ENCODE measurements at places on chromosomes 1 and 21.
A peak's percentile ranks its signal among the peaks of the same experiment; 100 is the strongest.

GRCh38 chr1:109785446-109786111, 21.9 kb upstream of the EPS8L3 start:
- no peak for DNase-seq

- no peak for DNase-seq
Measured at GRCh38 chr1:74728736-74729135, 4.1 kb downstream of the CRYZ start.

- no peak for DNase-seq
Measured at GRCh38 chr1:240178366-240178765, 86.7 kb downstream of the FMN2 start.

DNA sequence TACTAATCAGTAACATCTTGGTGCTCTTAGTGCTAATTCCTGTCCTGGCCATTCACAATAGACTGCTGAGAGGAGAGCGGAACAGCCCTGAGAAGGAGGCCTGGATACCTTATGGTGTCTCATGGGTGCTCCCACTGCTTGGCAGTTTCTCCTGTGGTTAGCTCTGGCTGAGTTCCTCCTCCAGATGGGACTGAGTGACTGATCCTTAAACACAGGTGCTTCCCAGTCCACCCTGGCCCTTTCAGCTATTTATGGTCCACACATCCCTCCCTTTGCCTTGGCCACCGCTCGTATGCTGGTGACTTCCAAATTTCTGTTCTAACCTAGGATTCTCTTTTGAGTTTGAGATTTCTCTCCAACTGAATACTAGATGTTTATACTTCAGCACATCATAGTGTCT, 157.0 kb upstream of the CACNA1E start:
- no peak for DNase-seq

DNA sequence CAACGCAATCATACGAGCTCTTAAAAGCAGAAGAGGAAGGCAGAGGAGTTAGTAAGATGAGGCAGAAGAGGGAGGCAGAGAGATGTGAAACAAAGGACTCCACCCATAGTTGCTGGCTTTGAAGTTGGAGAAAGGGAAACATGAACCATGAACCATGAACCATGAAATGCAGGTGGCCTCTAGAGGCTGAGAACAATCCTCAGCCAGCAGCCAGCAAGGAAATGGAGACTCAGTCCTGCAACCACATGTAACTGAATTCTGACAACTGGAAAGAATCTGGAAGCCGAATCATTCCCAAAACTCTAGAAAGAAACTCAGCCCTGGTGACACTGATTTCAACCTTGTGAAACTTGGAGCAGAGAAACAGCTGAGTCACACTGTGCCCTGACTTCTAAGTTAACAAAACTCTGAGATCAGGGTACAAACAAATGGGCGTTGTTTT, 10.1 kb downstream of the DIPK1A start:
- no peak for DNase-seq

DNA sequence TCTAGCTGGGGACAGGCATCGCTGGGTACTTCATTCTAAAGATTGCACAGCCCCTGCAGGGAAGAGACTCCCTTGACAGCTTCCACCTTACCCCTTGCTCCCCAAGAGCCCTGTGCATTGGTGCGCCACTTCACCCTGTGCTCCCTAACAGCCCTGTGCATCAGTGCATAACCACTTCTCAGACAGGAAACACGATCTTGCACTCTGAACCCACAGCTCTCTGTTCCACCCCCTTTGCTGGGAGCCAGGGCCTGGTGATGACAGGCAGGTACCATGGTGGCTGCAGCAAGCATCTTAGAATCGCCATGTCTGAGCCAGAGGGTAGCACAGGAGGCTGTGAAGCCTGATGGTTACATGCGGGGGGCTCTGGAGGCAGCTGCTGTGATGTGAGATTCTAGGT, 5.0 kb downstream of the ALPL start:
- DNase-seq: no peak

DNA sequence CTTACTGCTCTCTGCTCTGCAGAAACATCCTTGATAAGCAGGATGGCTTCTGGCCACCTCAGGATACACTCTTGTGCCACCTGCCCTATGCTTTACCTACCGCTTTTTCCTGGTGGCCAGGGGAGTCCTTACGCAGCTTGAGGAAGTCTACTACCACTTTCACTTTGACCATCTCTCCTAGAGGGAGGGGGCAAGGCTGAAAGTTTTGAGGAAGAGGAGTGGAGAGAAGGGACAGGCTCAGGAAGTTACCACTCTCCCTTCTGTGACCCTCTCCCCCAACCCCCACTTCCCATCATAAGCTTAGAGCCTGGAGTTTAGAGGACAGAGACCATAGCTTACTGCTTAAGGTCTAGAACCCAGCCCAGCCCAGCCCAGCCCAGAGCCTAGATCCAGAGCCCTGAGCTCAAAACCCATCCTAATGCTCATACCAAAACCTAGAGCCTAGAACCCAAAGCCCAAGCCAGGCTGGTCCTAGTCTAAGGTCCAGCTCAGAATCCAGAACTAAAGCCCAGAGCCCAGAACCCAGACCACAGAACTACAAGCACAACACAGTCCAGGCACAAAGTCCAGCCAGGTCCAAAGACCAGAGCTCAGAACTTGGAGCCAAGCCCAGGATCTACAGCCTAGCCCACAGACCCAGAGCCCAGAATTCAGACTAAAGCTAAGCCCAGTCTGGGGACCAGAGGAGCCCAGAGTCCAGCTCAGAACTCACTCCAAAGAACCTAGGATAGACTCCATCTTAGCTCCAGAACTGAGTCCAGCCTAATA, 18.0 kb upstream of the MFSD2A start:
- no peak for DNase-seq

DNA sequence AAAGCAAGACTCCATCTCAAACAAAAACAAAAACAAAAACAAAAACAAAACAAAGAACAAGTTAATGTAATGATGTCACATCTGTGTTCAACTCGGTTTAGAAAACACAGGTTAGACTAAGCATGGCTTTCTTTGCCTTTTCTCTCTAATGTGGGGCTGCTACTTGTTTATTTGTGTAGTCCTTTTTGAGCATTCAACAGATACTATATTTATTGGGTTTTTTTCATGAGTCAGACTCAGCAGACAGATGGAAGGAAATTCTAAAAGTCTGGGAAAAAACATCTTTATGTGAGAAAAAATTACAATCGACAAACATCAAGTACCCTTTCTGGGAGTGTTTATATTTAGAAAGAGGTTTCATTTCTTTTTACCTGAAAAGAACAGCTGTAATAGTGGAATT, 22.3 kb upstream of the OTUD3 start:
- no peak for DNase-seq

DNA sequence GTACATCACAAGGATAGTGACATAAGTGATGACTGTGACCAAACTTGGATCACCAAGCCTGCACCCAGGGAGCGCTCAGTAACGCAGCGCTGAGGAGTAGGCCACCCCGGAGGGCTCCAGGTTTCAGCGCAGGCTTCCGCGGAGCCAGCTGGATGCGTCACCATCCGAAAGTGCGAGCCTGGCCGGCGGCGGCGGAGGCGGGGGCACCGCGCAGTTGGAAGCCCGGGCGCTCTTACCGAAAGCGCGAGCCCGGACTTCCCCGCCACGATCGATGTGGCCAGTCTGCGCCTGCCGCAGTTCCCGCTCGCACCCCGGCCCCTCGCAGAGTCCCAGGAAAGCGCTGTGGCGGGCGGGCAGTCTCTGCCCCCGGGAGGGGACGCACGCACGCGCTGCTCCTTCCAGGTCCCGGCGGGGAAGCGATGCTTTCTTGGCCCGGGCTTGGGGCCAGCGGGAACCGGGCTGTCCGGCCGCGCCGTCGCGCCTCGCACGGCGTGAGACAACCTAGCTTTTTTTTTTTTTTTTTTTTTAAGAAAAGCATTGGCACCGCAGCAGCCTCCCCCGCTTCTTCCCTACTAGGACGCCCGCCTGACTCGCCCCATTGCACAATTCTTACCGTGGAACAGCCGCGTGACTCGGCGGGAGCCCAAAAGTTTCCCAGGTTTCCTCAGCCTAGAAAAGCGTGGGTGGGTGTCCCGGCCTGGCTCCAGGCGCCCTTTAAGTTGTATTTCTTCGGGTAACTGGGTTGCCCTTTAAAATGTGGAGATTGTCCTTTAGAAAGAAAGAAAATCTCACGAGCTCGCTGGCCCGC, 36.4 kb upstream of the JAK1 start:
- DNase-seq: peak; percentile 52

DNA sequence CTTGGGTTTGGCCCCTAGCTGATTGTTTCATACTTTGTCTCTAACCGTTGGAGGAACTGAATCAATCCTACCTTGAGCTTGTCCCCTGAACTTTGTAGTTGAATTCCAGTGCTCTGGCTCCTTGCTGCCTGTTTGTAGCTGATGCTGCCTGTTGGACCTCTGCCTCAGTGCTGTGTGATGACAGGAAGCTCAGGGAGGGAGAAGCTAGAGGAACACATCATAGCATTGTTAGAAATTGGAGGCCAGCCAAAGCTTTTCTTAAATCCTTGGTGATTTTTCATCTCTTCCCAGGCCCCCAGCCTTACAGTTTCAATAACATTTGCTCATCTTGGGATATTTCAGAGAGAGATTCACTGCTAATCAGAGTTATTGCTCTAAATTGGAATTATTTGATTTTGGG, 34.0 kb downstream of the MACF1 start:
- no peak for DNase-seq

- DNase-seq: no peak
Measured at GRCh38 chr1:17759114-17759513, 4.0 kb downstream of the ACTL8 start.

- DNase-seq: no peak
Measured at GRCh38 chr1:116033322-116033721, 57.0 kb downstream of the SLC22A15 start.

DNA sequence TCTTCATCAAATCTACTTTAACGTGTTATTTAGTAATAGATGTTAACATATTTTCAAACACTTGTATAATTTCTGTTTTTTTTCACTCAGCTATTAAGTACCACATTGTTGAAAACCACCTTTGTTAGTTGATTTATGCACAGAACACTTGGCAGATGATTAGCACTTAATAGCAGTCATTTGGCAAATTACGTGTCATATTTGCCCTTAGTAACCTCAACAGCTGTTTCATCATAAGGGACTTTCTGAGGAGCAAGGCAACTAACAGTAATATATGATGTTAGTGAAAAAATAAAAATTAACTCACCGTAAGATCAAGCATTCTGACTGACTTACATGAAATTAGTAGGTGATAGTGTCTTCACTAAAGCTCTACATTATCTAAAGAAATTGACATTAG, 186.4 kb downstream of the HMCN1 start:
- no peak for DNase-seq

DNA sequence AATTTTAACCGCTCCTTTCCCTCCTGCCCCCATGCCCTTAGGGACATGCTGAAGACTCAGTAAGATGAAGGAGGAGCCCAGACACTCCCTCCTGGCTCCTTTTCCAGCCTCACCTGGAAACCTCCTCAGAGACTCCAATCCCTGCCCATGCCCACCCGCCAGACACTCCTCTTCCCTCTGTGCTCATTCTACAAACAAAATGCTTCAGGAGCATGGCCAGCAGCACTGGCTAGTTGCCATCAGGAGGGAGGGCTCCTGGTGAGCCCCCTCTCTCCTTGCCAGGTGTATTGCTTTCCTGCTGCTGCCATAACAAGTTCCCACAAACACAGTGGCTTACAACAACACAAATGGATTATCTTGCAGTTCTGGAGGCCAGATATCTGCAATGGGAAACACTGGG, 126.1 kb downstream of the PSMG1 start:
- DNase-seq: no peak

- no peak for DNase-seq
Measured at GRCh38 chr1:209755926-209756614, at the start of gene TRAF3IP3. Gene TRAF3IP3 (plus strand): TSS chr1:209756053. CDS start chr1:209760040, 3,987 bp downstream.

DNA sequence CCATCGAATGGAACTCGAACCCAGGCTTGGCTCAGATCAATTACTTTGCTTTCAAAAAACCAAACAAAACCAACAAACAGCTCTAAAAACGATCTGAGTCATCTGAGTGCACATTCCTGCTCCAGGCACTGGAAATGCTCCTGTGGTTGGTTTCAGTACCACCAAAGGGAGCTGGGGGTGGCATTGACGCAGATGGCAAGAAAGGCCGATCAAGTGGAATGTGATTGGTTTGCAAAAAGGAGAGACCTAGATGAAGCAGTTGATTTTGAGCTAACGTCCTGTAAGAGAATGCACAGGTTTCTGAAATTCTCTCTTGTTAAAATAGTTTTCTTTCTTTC, 39.5 kb downstream of the PIK3CD start:
- DNase-seq: no peak

DNA sequence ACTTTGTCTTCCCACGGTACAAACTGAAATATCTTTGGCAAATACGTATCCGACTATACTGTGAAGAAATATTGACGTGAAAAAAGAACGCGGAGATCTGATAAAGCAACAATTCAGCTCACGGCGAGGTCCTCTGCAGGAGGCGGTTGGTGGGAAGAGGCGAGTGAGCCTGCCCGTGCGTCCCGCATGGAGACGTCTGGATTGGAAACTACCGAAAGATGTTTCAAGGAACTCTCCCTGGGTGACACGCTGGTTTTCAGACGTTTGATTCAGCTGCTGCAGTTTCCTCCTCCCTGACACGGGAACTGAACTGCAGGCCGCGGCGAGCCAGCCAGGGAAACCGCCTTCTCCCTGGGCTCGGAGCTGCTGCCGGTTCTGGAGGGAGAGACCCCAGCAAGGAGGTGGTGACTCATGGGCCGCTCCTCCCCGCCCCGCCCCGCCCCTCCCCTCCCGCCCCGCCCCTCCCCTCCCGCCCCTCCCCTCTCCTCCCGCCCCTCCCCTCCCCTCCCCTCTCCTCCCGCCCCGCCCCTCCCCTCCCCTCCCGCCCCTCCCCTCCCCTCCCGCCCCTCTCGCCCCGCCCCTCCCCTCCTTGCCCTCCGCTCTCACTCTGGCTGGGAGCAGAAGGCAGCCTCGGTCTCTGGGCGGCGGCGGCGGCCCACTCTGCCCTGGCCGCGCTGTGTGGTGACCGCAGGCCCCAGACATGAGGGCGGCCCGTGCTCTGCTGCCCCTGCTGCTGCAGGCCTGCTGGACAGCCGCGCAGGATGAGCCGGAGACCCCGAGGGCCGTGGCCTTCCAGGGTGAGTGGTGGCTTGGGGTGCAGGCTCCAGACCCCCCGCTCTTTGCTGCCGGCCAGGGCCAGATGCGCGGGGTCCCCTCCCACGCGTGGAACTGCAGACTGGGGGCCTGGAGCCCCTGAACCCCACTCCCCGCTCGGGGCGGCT, at the start of gene COL6A1:
TSS of gene COL6A1 (plus strand) at position 620 of the 941 bp plus-strand sequence. CDS start at position 701, 81 bp downstream.
- DNase-seq: peak; percentile 85

GRCh38 chr1:207867136-207868109, 43.5 kb downstream of the CD34 start:
- DNase-seq: no peak

- no peak for DNase-seq
Measured at GRCh38 chr1:231036416-231036815, 3.6 kb downstream of the FAM89A start.

DNA sequence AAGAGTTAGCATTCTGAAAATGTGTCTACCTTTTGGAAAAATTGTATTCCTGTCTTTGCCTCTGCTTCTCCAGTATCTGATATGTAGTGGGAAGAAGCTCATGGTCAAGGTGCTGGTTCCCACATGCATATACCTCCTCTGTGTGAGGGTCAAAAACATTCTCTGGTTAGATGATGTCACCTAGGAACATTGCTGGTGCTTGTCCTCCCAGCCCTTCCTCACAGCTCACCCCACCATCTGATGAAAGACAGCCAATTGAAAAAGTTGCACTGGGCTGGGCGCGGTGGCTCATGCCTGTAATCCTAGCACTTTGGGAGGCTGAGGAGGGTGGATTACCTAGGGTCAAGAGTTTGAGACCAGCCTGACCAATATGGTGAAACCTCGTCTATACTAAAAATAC, 154.4 kb downstream of the NR5A2 start:
- DNase-seq: no peak
